ENCODE measurements at places on chromosomes 16 and 17.

DNA sequence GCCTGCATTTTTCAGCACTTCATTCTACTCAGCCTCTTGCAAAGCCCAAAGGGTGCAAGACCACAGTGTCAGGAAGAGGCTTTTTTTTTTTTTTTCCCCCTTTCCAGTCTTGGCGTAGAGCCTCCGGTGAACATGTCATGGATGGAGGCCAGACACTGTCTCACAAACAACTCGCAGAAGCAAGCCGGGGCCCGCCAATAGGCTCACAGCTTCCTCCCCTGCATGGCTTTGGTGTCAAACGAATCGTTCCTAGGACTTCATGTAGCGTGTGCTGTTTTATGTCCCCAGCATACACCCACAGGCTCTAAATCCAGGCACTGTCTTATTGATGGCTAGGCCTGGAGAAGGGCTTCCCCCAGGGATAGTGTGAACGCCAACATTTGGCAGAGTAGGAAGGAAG is 457.7 kb upstream of the MAF start:
- DNase-seq, result no peak

GRCh38 chr16:26700250-26700649 is 366.5 kb upstream of the C16orf82 start:
- DNase-seq, result no peak

DNA sequence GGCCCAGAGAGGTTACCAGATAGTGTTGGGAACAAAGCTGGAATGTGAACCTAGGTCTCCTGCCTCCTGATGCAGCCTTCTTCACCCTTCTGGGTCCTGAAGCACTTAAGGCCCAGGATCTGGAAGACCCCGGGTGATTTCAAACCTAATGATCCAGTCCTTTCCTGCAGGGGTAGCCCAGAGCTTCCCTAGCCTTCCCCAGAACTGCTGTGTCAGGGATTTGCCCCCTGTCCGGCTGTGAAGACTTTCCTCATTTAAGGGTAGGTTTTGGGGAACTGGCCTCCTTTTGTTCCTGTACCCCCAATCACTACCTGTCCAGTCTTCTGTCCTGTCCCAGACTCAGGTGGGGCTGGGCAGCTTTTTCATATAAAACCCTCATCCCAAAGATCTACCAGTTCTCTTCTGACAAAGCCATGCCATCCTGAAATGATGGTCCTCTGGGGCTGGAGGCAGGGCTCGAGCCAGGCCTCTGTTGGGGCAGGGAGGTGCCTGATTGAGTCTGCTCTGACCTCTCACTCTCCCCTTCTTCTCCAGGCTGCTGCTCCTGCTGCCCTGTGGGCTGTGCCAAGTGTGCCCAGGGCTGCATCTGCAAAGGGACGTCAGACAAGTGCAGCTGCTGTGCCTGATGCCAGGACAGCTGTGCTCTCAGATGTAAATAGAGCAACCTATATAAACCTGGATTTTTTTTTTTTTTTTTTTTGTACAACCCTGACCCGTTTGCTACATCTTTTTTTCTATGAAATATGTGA is 1.3 kb downstream of the MT1X start:
- DNase-seq, result no peak

- DNase-seq, result peak; percentile 43
Measured at GRCh38 chr17:7021993-7022778, 664 bp upstream of the BCL6B start.

- DNase-seq, result no peak
Measured at GRCh38 chr17:83064021-83064731, 15.2 kb upstream of the METRNL start.

DNA sequence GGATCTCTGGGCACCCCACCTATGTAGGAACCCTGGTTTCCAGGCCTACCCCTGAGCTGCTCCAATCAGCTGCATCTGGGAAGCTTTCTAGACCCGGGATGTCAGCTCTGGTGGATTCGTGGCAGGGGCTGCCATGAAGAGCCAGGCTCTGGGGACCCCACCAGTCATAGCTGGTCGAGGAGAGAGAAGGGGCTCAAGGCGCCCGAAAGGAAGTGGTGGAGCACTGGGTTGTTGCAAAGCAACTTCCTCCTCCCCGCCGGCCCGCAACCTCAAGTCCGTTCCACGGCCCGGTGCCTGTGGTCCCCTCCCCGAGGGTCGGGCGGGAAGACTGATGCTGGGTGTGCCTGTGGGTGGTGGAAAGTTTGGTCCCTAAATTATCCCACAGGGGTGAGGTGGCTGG is 10.2 kb downstream of the TBKBP1 start:
- no peak for DNase-seq

GRCh38 chr17:20046629-20047028 is 37.5 kb downstream of the SPECC1 start:
- no peak for DNase-seq

- peak; percentile 64 for DNase-seq
Measured at GRCh38 chr17:8192070-8192815, 2.3 kb upstream of the BORCS6 start.

- no peak for DNase-seq
Measured at GRCh38 chr16:61289141-61289540, 747.1 kb downstream of the CDH8 start.

DNA sequence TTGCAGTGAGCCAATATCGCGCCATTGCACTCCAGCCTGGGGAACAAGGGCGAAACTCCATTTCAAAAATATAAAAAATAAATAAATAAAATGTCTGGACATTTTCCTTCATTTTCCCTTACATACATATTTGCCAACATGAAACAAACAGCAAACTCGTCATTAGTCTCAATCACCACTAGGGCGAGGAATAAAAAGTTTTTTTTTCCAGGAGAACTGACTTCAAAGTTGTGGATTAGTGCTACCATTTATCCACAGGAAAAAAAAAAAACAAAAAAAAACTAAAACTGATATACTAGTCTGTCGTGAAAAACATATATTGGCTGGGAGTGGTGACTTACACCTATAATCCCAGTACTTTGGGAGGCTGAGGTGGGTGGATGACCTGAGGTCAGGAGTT is 77.0 kb upstream of the MTMR4 start:
- no peak for DNase-seq

DNA sequence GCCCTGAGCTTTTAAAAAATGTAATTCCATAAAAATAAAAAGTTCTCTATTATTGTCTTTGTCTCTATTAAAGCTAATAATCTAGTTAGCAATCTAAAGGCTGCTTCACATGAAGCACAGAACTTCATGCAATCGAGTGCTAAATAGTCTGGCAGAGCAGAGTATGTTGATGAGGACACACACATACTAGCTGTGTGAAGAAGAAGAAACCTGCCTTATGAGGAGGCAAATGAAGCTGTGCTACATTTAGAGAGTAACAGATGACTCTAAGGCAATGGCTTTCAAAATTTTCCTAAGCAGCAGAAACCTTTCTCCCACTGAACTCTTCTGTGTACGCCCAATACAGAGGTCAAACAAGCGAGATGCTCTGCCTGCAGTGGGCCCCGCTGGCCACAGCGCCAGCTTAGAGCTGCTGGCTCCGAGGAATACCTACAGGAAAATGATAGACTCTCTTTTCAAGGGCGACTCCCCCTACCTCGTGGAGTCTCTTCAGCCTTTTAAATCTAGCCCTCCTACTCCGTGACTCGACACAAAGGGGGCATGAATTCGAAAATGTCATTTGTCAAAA is 39.2 kb downstream of the GNA13 start:
- DNase-seq, result no peak

DNA sequence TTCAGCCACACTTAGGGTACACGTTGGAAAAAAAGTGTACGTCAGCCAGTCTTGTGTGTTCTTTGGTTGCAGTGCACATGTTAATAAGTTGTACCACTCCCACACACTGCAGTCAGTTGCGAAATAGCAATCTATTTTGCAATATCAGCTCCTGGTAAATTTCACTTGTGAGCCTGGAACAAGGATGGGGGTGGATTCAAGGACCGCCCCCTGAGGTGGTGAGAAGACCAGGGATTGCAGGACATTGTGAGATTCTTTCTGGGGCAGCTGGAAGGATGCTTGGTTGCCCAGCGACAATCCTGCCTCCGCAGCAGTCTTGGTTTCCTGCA is 78.6 kb upstream of the ZFHX3 start:
- DNase-seq, result no peak

- DNase-seq, result no peak
Measured at GRCh38 chr17:828761-829160, 46.6 kb downstream of the MRM3 start.

GRCh38 chr17:50203604-50204345 is 2.3 kb upstream of the COL1A1 start:
- DNase-seq, result no peak

- DNase-seq, result no peak
Measured at GRCh38 chr17:39118674-39119419, 32.6 kb downstream of the PLXDC1 start.

DNA sequence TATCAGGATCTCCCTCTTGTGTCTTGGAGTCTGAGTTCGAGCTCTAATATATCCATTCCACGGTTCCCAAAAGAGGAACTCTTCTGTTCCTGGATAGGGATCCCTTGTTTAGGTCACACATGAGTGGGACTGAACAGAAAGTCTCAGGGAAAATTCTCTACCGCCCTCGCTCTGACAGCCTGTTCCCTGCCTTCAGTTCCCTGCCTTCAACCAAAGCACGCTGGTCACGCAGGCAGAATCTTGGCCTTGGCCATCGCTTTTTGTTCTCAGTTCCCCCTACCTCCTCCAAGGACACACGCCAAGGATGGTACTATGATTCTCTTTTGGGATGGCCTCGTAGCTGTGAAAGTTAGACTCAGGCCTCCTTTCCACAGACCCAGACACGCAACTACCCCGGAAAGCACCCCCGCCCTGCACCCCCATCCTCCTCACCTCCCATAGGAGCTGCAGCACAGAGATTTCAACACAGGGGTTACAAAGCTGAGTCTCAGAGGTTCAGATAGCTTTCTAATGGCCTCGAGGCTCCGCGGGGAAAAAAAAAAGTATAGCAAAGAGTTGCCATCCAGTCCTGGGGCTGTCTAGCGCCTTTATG is 1.5 kb upstream of the SHISA6 start:
- no peak for DNase-seq

DNA sequence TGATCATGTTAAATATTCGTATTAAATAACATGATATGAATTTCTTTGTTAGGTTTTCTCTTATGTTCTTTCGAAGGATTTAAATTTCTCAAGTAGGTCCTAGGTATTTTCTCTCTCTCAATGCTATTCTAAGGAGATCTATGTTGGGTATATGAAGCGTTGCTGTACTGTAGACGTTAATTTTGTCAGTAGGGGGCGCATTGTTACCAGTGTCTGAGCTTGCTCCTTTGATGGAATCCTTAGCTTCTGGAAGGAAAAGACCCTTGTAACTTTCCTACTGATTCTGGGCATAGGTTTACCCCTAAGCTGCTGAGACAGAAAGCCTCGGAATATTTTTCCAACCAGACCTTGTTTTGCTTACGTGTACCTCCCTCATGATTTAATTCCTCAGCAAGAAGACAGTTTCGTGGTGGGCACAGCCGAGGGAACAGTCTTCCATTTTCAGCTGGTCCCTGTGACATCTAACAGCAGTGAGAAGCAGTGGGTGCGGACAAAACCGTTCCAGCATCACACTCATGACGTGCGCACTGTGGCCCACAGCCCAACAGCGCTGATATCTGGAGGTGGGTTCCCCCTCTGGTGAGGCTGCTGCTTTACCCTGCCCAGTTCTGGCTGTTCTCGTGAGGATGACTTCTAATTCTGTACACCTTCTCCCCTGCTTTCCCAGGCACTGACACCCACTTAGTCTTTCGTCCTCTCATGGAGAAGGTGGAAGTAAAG is 17.9 kb downstream of the UTP4 start:
- peak; percentile 4 for DNase-seq

- no peak for DNase-seq
Measured at GRCh38 chr16:50015631-50016030, 9.4 kb upstream of the CNEP1R1 start.

GRCh38 chr16:69270831-69271230 is 40.3 kb upstream of the VPS4A start:
- no peak for DNase-seq

- DNase-seq, result no peak
Measured at GRCh38 chr16:47774661-47775060, 313.5 kb downstream of the PHKB start.

DNA sequence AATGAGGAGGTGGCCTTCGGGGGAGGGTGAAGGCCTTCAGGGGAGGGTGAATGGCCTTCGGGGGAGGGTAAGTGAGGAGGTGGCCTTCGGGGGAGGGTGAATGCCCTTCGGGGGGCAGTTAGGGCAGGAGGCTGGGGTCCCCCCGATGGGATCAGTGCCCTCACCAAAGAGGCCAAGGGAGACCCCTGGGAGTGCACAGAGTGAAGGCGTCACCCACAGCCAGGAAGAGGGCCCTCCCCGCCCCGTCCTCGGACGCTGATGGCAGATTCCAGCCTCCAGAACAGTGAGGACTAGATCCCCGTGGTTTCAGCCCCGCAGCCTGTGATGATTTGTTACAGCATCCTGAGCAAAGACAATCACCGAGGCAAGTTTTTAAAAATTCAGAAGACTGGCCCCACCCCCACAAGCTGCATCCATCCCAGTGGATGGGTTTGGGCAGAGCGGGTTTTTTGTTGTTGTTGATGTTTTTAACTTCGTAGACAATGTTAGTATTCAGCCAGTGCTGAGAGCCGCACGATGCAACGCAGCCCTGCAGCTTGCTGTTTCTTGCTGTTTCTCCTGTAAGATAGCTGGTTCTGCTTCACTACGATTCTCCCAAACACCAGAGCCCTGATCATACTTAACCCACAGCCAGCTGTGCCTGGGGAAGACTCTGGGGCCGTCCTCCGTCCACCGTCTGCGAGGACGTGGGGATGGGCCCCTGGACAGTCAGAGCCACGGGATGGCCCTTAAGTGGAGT is 40.7 kb upstream of the CBFA2T3 start:
- DNase-seq, result no peak

DNA sequence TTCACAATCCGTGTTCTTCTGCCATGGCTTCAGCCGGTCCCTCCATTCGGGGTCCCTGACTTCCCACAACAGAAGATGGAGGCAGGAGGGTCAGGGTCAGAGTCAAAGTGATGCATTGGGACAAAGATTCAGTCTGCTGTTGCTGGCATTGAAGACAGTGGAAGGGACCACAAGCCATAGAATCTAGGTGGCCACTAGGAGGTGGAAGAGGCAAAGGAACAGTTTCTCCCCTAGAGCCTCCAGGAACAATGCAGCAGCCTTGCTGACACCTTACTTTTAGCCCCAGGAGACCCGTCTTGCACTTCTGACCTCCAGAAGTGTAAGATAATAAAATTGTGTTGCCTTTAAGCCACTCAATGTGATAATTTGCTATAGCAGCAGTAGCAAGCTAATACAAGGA is 55.9 kb downstream of the MFSD11 start:
- DNase-seq, result no peak
